ENCODE measurements at places on chromosomes 7 and 10.
A peak's percentile ranks its signal among the peaks of the same experiment; 100 is the strongest.

GRCh38 chr10:8665322-8665721, 610.8 kb downstream of the GATA3 start:
- no peak for DNase-seq

- peak; percentile 99 for DNase-seq
Measured at GRCh38 chr10:104300736-104301292, 31.8 kb downstream of the GSTO2 start.

DNA sequence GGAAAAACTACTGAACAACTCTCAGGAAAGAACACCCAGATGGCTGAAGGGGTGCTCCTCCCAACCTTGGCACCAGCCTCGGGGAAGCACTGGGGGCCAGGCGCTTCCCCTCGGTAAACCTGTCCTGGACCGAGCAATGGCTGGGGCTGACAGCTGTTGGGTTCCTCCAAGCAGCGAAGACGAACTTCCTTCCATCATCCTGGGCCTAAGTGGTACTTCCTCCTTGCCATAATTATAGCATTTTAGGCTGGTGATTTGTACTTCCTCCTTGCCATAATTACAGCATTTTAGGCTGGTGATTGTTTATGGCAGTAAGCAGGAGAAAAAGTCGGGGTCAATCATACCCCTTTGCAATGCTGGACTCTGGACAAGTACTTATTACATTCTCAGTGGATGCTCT, 69.3 kb downstream of the MYOF start:
- no peak for DNase-seq

DNA sequence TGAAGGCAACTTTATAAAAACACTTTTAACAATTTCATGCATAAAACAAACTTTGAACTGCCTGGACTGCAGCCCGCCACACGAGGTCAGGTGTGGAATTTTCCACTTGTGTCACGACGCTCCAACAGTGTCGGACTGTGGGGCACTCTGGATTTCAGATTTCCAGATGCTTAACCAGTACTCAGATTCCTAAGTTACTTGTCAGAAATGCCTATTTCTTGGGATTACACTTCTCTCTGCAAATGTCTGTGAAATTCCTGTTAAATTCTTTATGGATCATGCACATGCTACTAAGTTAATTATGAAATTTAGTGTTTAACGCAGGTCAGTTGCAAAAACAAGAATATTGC, 473 bp upstream of the GPER1 start:
- peak; percentile 63 for DNase-seq

GRCh38 chr10:48470115-48470892, 134.6 kb downstream of the ARHGAP22 start:
- DNase-seq = no peak

DNA sequence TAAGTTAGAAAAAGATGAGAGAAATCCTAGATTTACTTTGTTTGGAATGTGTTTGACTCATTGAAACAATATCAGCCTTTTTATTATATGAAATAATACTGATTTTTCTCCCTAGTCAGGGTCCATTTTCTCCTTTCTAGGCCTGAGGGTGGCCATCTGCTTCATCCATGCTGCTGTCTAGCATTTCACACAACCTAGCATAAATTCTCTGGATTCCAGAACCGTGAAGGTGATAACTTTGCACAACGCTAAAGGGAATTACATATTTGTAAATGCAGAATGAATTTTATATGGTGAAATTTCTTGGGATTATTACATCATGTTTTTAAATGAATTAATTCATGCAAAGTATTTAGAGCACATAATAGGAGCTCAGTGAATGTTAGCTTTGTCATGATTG, 505.1 kb downstream of the INHBA start:
- DNase-seq = peak; percentile 11

DNA sequence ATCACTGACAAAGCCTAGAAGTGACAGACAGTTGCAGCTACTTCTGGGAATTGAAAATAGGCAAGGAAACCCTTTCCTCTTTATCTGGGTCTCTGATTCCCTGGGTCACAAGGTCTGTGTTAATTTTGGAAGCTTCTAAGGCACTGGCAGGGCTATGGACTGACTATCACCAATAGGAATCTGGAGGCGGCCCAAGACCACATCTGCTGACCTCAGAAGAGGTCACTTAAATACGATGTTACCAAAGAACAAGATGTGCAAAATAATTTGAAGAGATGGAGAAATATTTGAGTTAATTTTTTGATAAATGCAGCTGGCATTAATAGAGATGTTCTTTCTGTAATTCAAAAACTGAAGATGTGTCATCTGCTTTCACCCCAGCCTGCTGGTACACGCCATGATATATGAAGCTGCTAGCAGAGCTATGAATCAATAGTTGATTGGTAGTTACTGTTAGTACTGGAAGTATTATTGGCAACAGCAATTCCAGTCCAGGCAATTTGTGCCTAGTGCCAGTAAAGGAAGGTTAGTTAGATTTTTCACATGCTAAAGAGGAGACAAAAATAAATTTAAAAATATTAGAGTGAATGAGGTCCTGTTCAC, 5.5 kb upstream of the STEAP4 start:
- DNase-seq = no peak

All from fibroblast of skin of right biceps (primary cell).